ENCODE measurements at places on chromosomes 3 and 15.
A peak's percentile ranks its signal among the peaks of the same experiment; 100 is the strongest.

DNA sequence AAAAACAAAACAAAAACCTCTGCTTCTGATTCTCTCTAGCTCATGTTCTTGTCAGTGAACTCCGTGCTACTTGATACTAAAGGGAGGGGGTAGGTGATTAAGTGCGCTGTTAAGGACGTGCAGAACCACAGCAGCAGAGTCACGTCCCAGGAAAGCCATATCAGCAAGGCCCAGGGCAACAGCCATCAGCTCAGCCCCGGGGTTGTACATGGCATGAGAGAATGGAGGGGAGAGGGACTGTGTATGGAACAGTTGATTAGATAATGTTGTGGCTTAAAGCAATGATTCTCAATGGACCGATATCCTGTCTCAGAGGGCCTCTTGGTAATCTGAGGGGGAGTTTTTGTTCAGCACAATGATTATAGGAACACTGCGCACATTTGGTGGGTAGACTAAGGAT, 27.6 kb downstream of the C2CD4A start:
- DNase-seq, result no peak

DNA sequence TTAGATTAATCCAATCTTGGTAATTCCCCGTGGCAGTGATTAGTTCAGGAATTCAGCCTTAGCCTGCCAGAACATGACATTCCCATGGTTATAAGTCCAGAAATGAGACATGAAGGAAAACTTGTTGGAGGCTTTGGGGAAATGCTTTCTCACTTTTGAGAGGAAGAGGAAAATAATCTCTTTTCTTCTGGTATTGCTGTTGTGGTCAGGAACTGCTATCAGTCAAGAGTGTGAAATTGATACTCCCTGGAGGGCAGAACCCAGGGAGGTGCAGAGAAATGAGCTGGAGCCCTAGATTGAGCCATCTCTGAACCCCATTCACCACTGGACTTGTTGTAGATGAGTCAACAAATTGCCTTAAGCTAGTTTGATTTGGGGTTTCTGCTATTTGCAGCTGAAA, 38.6 kb upstream of the APH1B start:
- peak; percentile 30 for DNase-seq

DNA sequence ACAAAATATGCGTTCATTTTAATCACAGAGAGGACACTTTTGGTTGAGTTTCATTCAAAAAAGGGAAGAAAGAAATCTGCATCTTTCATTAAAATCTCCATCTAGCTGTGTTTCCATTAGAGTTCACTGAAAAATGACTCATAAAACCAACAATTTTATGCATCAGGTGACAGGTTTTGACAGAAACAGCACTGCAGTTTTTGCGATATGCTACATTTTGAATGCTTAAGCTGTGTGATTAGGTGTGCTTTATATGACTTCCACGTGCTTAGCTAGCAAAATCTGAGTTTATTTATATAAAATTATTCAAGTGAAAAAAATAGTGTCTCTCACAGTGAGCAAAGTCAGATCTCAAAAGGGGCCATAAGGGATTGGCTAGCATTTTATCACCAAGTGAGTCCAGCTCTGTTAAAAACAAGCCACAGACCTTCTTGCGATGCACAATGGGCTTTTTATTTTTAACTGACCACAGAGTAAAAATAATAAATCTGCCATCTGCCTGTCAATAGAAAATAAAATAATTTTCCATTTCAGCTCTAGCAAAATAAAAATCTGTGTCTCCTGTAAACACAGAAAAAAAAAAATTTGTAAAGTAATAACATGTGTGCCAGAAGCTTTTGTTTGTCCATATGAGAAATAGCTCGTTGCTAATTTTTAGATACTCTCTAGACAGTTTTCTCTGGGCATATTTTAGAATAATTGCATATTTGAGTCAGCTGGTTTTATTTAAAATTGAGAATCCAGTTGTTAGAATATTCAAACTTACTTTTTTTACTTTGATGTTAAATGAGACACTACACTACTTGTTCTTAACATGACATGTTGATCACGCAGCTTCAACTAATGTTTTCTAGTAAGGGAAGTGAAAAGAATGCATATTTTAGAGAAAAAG, 409.8 kb downstream of the ROBO2 start:
- DNase-seq, result no peak

GRCh38 chr3:190124067-190124466, 3.4 kb upstream of the P3H2 start:
- no peak for DNase-seq

GRCh38 chr3:148315756-148316155, 381.9 kb upstream of the AGTR1 start:
- no peak for DNase-seq

DNA sequence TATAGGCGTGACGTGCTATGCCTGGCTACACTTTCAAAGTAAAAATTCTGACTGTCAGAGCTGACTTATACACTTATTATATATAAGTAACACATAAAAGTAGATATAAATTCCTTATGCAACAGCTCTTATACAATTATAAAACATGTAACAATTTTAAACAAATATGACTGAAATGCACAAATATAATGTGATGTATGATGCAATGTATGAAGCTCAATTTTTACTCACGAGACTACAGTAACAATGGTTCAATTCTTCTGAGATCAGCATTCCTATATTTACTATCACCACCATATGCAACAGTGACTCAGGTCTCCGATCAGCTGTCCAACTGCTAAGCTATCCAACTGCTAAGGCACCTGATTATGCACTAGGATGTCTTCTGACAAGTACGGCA, 8.2 kb downstream of the BNIP2 start:
- DNase-seq, result no peak

DNA sequence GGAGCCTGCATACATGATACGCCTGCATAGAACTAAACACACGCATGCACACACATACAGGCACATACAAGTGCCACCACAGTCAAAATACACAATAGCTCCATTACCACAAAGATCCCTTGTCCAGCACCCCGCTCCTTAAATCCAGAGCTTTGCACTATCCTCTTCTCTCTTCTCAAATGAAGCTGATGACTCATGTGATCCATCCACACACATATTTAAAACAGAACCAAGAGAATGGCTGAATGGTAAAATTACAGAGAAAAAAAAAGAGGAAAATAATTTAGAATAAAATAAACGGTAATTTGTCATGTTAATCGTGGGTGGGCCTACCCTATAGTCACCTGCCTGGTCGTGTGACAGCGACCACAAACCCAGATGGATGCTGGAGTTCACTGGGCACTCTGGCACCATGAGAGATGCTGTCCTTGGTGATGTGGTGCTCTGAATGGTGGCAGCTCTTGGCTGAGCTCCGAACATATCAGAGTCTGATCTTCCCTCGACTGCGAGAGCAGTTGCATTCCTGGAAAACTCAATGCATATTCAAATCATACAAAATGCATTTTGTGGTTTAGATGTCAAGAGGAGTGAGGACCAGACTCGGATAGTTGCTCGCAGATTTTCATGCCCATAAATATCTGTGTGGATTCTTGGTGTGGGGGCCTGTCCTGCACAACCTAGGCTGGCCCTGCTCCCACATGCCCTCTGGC, 8.9 kb downstream of the IQSEC1 start:
- no peak for DNase-seq

GRCh38 chr3:13140596-13140995, 67.4 kb upstream of the IQSEC1 start:
- no peak for DNase-seq

DNA sequence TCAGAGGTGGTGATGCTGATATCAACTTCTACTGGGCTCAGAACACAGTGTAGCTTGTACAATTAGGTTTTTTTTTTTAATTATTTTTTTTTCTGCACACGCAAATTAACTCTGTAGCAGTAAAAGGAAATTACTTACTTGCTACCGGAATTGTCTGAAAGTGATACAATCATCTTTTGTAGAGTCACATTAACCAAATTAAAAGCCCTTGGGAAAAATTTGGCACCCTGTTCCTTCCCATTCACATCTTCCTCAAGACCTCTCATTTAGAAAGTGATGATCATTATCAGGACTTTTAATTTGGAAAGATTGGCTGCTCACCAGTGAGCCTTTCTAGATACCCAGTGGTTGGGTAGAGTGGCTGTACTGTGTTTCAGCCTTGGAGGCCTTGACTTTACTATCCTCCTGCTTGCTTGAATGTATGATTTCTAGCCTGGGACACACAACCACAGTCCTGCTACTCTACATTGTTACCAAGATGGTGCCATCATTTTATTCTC, 158.3 kb downstream of the ECT2 start:
- no peak for DNase-seq

DNA sequence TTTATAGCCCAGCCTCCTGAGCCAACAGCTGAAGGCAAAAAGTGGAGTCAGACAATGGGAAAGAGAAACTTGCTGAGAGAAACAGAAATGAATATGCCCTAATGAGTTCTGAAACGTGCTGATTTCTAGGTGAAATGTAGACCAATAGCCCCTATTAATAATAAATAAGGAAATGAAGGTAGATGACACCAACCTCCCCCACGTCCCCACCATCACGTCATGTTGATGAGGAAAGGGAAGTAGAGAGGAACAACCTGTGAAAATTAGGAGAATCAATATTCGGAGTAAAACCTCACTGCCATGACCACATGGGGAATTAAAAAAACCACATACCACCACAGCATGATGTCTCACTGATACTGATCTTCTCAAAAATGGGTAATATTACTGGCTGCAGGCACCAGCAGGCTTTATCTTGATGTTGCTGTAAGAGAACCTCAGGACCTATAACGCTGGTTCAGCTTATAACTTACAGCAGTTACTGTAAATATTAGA, 64.0 kb downstream of the KAT2B start:
- peak; percentile 96 for DNase-seq

DNA sequence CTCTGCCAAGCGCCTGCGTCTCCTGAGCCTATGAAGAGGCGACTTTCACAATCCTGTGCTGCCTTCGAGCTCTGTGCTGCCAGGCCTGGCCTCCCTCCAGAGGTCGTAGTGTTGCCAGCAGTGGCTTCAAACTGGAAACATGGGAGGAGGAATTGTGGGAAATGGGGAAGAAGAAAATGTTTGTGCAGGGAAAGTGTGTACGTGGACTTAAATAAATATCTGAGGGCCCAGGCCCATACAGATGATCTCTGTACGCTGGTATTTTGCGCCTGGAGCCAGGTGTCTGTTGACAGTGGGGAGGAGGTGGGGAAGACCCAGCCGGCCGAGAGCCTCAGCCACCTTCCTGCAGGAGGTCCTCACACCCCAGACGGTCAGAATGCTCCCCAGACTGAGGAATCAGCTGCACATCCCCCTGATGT, 44.6 kb downstream of the ZBTB38 start:
- no peak for DNase-seq

DNA sequence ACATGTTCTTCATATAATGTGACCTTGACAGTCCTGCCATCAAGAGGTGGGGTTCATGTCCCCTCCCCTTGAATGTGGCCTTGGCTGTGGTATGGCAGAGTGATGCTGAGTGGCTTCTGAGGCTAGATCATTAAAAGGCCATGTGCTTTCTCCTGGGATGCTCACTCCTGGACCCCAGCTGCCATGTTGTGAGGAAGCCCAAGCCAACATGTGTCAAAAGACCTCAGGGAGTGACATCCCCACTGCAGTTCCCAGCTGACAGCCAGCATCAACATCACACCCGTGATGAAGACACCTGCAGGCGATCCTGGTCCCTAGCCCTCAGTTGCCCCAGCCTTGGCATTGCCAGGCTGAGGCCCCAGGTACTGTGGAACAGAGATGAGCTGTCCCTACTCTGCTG, 36.6 kb downstream of the EBLN2 start:
- no peak for DNase-seq

- DNase-seq, result no peak
These were observed 151.6 kb downstream of the TMCO5A start for GRCh38 chr15:38085931-38086568.

- no peak for DNase-seq
These were observed at the start of gene TAGLN3 for GRCh38 chr3:111998636-111999483. TSS of gene TAGLN3 (plus strand) at chr3:111998922. CDS start at chr3:111999423, 501 bp downstream.

- no peak for DNase-seq
These were observed 202.9 kb upstream of the CTNNB1 start for GRCh38 chr3:40996382-40996781.

Measured in KBM-7 (cell line).